ENCODE measurements at places on chromosomes 4 and X. TPM values are rescaled to one million over a fixed set of nuclear protein-coding genes. Genes with fewer than 3 reads are reported as not detected.

DNA sequence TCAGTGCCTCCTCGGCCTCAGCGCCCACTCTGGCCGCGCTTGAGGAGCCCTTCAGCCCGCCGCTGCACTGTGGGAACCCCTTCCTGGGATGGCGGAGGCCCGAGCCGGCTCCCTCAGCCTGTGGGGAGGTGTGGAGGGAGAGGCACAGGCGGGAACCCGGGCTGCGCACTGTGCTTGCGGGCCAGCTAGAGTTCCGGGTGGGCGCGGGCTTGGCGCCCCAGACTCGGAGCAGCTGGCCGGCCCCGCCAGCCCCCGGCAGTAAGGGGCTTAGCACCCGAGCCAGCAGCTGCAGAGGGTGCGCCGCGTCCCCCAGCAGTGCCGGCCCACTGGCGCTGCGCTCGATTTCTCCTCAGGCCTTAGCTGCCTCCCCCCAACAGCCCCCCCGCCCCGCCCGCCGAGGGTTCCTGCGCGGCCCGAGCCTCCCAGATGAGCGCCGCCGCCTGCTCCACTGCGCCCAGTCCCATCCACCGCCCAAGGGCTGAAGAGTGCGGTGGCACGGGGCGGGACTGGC lies 1137.0 kb downstream of the PCDH18 start:
- no peak overlapping the region for H3K27ac ChIP-seq
- DNase-seq, result no peak
- H3K4me1 ChIP-seq, result no peaks in the 10 kb centered on the region
- H3K4me3 ChIP-seq, result no peak overlapping the region

- H3K27me3 ChIP-seq, result no peaks in the 10 kb centered on the region
- DNase-seq, result no peak
- H3K4me3 ChIP-seq, result no peak overlapping the region
- no peaks in the 10 kb centered on the region for H3K36me3 ChIP-seq
- no peak overlapping the region for H3K27ac ChIP-seq
- H3K4me1 ChIP-seq, result no peaks in the 10 kb centered on the region
Observed at GRCh38 chr4:114864060-114864459, 249.4 kb downstream of the NDST4 start.

DNA sequence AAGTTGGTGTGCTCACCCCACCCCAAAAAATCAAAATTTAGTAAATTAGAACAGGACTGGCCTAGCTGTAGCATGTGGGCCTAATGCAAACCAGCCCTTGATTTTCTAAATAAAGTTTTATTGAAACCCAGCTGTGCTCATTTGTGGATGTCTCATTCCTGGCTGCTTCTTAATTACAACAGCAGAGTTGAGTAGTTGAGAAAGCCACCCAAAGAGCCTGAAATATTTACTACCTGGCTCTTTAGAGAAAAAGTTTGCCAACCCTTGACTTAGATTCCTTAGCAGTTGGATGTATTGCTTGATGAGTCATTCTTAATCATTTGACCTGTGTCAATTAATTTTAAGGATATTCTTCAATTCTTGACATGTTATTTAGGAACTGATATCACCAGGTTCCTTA lies 168.3 kb upstream of the PUDP start:
- no peak for DNase-seq
- H3K4me1 ChIP-seq, result no peaks in the 10 kb centered on the region
- no peaks in the 10 kb centered on the region for H3K27me3 ChIP-seq
- no peak overlapping the region for H3K27ac ChIP-seq
- no peak overlapping the region for H3K4me3 ChIP-seq
- H3K36me3 ChIP-seq, result no peaks in the 10 kb centered on the region

Gene PPARGC1A
- total RNA-seq, result 18.7 TPM

GRCh38 chr4:123018396-123018775 lies 96.0 kb upstream of the NUDT6 start:
- H3K27me3 ChIP-seq, result no peaks in the 10 kb centered on the region
- H3K4me1 ChIP-seq, result no peaks in the 10 kb centered on the region
- H3K36me3 ChIP-seq, result no peaks in the 10 kb centered on the region
- no peak overlapping the region for H3K4me3 ChIP-seq

- H3K27ac ChIP-seq, result no peak overlapping the region
- H3K27me3 ChIP-seq, result peaks cover 16% of the 10 kb centered on the region
- peak; percentile 91 for DNase-seq
- H3K4me1 ChIP-seq, result peaks cover 16% of the 10 kb centered on the region
- peak overlapping the region; percentile 88 for H3K4me3 ChIP-seq
Observed at GRCh38 chr4:10461091-10461849, 4.0 kb upstream of the ZNF518B start.

All from hepatocyte (in vitro differentiated cells).